Stimulated activated CD4-positive, alpha-beta T cell treated with anti-CD3 and anti-CD28 coated beads, Interleukin-2, amount 100 ng/mL, for 4 hours (primary cell): ENCODE measurements at places on chromosomes 6 and 20.

DNA sequence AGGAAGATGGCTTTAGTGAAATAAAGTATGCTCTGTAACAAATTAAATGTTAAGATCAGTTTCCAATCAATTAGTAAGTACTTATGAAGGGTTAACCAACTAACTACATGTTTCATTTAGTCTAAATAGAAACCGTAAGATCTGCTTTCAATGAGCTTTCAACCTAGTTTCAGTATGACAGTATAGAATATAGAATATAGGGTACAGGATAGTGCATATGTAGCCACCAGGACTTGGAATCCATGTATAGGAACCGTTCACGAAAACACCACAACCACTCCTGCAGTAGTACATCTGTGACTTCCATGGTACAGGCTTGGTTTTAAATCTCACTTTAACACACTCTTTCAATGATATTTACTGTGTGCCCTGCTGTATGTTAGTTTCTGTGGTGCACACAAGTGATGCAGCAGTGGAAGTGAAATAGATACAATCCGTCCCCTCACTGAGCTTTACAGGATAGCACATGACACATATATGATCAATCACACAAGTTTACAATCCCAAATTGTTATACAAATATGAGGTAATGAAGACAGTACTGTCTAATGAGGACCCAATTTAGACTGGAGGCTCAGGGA is 479.7 kb upstream of the MARCKS start:
- DNase-seq = no peak

DNA sequence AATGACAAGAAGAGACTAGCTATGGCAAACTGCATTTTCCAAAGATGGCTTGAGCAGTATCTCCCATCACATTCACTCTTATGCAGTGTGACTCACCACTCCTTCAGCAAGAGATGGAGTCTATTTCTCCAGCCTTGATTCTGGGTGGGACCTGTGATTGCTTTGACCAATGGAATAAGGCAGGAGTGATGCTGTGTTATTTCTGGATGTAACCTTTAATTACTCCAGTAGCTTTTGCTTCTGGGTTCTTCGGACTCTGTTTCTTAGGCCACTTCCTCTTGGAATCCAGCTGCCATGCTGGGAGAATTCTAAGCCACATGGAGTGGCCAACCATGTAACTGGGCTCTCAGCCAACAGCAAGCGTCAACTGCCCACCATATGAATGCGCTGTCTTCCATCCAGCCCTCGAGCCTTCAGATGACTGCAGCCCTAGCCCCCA is 50.7 kb downstream of the TGM2 start:
- DNase-seq = no peak

GRCh38 chr6:43702534-43703440 is 15.2 kb upstream of the MRPS18A start:
- no peak for DNase-seq

DNA sequence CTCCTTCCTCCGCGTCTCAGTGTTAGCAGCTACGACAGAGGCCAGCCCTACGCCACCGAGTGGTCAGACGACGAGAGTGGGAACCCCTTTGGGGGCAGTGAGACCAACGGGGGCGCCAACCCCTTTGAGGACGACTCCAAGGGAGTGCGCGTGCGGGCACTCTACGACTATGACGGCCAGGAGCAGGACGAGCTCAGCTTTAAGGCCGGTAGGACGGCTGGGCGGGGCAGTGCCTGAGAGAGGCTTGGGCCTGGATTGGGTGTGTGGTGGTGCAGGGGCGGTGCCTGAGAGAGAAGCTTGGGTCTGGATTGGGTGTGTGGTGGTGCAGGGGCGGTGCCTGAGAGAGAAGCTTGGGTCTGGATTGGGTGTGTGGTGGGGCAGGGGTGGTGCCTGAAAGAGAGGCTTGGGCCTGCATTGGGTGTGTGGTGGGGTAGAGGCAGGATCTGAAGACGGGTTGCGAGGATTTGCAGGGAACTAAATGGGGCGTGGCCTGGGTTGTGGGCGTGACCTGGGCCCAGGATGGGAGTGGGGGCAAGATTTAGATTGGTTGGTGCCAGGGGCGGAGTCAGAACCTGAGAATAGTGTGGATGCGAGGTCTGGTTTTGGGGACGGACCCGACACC is 24.4 kb downstream of the SPDEF start:
- DNase-seq = no peak

DNA sequence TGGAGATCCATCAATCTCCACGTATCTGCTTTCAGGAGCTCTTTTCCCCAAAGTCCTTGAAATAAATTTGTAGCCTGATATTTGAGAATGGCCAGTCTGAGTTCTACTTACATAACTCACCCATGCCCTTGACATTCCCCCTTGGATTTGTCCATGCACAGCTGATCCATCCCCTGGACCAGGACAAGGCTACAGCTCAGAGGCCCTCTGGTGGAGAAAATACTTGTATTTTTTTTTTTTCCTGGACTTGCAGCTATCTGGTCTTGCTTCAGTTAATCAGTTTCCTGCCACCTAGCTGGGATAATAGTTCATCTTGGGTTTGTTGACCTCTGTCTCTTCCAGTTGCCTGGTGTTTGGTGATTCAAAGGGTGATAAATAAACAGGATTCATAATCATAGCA is 467.6 kb downstream of the DHX35 start:
- DNase-seq = no peak

DNA sequence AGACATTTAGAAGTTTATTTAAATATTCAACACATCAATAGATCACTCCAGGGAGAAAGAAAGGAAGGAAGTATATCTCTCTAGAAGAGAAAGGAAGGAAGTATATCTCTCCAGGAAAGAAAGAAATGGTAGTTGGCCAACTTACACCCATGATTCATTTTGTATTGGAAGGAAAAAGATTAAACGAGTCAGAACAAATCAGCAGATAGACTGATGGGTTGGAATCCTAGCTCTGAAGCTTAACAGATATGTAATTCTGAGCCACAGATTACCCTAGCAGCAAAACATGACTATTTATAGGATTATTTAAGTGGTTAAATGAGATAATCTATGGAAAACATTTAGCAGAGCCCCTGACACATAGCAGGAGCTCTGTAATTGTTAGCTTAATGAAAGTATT is 27.1 kb downstream of the COL12A1 start:
- no peak for DNase-seq

GRCh38 chr20:16220826-16221225 is 352.4 kb downstream of the KIF16B start:
- DNase-seq = no peak

DNA sequence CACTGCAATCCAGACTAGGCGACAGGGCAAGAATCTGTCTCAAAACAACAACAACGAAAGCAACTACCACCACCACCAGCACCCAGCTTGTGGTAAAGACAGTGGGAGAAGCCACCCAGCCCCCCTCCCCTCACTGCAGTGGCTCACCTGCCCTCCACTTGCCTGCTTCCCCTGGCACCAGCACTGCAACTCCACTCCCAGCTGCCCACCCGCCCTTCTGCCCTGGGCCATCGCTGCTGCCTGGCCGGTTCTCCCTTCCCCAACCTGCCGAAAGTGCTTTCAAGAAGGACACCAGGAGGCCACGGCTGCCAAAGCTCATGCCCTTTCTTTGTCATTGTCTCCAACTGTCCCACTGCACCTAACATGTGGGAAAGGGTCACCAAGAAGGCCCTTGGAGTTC is 94.7 kb upstream of the AGPAT4 start:
- DNase-seq = no peak

- no peak for DNase-seq
These were observed 144.8 kb downstream of the BACH2 start for GRCh38 chr6:90151576-90152422.

DNA sequence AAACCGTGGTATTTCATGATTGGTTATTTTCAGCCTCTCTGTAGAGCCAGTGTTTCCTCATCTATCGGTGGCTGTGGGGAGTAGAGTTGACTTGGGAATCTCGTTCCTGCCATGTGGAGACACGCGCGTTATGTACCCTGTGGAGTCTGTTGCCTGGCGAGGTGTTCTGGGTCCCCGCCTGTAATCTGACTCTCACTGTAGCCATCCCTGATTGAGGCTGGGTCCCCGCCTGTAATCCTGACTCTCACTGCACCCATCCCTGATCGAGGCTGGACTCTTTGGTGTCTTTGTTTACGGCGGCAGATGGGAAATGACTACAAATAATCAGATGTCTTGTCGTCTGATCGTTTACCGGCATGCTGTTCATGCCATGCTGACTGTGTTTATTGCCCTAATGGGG is 153.9 kb downstream of the DTNBP1 start:
- DNase-seq = no peak

GRCh38 chr20:63115651-63116411 is 100.1 kb downstream of the YTHDF1 start:
- no peak for DNase-seq

DNA sequence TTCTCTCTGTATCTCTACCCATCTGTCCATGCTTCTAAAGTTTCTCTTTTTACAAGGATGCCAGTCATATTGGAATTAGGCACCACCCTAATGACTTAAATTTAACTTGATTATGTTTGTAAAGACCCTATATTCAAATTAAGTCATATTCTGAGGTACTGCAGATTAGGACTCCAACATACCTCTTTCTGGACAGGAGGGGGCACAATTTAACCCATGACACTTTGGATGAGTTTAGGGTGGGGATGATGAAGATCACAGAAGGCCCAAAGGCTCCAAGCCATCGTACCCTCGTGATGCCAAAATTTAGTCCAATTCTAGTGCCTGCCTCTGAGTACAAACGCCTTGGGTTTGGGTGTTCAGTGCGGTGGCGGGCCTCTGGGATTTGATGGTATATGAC is 15.0 kb upstream of the NKX2-2 start:
- no peak for DNase-seq

GRCh38 chr6:89794324-89794723 is 25.3 kb downstream of the MDN1 start:
- no peak for DNase-seq

- DNase-seq = no peak
These were observed 39.8 kb upstream of the TAGAP start for GRCh38 chr6:159084493-159085091.

DNA sequence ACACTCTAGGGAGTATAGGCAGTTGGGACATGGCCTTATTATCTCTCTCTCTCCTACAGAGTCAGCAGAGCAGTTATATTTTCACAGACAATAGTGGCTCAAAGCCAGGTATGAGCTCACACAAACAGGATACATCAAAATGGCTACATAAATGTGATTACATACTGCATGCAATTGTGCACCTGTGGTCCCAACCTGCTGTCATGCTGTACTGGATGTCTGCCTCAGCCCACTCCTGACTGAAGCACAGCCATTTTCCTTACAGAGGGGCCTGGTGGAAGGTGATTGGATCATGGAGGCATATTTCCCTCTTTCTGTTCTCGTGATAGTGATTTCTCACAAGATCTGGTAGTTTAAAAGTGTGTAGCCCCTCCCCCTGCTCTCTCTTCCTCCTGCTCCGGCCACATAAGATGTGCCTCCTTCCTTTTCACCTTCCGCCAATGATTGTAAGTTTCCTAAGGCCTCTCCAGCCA is 37.0 kb upstream of the SAMHD1 start:
- no peak for DNase-seq

DNA sequence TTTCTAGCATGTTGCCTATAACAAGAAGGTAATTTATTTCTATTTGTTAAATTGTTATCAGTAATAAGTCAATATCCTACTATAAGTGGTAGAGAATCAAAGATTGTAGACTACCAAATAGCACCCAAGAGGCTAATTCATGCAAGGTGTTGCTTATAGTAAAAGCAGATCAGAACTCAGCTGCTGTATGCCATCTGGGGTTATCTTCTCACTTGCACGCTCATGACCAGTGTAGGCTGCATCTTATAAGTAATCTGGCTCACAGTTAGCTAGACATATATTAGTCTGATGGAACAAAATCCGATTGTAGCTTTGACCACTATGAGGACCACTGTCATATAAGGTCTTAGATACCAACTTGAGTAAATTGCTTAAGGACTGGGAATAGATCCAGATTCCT is 17.0 kb downstream of the TOP1 start:
- DNase-seq = no peak

- DNase-seq = no peak
These were observed 9.3 kb downstream of the ZBTB46 start for GRCh38 chr20:63821811-63822210.

DNA sequence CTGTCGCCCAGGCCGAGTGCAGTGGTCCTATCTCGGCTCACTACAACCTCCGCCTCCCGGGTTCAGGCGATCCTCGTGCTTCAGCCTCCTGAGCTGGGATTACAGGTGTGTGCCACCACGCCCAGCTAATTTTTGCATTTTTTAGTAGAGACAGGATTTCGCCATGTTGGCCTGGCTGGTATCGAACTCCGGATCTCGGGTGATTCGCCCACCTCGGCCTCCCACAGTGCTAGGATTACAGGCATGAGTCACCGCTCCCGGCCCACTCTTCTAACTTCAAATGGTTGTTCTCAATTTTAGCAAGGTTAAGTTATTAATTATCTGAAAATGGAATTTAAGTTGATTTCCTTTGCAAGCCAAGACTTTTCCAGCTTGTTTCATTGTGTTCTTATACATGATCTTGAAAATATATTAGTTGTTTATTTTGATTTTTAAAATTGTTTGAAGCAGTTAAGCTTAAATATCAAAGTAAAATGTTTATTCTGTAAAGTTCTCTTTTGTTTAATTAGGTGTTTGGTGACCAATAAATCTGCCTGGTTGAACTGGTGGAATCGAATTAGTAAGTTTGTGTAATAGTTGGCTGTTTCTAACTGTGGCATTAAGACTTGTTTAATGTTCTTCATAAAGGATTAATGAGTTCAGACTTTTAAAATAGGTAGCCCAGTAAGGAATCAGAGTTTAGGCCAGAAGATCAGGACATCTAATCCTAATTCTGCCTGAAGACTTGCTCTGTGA is 2.3 kb downstream of the PM20D2 start:
- DNase-seq = peak; percentile 30

GRCh38 chr6:1130709-1131108 is 181.2 kb upstream of the FOXQ1 start:
- DNase-seq = no peak

DNA sequence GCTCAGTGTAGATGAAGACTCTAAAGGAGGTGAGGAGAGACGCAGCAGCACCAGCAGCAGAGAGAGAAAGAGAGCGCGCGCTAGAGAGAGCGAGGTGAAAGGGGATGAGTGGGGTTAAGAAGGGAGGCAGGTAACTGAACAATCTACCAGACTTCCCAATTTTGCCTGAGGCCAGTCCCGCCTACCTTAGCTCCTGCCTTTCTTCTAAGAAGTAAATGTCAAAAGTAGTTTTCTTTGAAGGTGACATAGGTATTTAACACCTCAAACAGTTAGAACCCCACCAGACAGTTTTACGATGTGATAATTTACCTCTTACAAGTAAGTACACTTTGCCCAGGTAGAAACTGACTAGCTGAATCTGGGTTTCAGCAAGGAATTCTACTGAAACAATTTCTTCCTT is 132.0 kb upstream of the EEF1E1 start:
- no peak for DNase-seq

DNA sequence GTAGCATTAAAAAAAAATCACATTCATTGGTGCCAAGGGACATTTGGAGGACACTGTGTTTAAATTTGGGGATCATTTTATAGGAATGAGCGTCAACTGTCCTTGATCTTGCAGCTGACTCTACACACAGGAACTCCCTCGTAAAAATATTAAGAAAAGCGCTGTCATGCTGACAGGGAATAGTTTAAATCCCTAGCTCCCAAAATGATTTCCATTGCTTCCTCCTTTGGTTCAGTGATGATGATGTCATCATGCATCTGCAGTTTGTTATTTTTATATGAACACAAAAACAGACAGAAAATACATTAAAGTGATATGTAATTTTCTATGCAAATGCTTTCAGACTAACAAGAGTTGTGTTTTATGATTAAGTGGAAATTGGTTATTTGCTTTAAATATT is 275.6 kb downstream of the BTBD9 start:
- no peak for DNase-seq
